ENCODE measurements at places on chromosomes 11 and 22.

- no peak for DNase-seq
These were observed 67.8 kb upstream of the CHST1 start for GRCh38 chr11:45733176-45733575.

DNA sequence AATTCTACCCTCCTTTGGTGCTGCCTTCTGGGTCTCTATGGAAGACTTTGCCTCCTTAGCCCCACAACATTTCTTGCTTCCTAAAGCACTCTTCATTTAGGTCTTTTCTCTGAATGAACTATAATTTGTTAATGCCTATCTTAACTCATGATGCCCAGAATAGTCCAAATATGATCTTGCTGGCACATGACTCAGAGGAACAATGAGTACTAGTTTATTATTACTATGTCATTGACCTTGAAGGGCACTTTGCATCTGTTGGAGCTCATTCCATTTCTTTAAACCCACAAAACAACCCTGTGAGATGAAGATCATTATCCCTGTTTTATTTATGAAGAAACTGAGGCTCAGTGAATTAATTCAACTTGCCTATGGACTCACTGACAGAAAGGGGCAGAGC, 320.2 kb upstream of the PLET1 start:
- DNase-seq = no peak

- DNase-seq = no peak
These were observed 24.5 kb upstream of the DGKZ start for GRCh38 chr11:46322759-46323158.

DNA sequence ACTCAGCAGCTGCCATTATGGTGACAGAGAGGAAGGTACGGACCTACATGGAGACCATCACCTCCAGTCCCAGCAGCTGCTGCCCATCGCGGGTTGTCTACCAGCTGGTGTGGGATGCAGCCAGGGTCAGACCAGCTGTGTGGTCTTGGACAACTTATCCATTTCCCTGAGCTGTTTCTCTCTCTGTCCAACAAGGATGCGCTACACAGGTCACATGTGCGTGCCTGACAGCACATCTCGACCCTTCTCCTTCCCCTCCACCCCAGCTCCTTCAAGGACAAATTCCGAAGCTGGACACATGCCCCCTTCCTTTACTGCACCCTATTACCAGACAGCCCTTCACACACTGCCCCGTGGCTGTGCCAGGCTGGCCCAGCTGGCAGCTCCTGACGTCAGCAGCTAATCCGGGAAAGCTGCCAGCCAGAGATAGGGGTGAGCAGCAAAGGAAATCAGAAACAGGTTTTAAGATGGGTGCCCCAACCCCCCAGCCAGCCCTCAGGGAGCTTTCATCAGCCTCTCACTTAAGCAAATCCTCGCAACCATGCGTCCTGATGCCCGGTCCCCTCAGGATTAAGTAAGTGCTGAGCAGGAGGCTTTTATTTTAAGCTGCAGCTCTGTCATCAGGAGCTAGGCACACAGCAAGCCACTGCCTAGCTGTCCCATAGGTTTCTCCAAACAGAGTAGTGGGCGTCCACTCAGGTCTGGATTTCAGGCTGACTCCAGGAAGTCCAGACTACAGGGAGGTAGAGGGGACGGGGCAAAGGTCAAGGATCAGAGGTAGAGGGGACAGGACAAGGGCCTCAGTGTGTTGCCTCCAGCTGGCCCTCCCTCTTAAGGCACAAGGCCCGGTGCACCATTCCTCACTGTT, 20.3 kb downstream of the TEF start:
- no peak for DNase-seq

DNA sequence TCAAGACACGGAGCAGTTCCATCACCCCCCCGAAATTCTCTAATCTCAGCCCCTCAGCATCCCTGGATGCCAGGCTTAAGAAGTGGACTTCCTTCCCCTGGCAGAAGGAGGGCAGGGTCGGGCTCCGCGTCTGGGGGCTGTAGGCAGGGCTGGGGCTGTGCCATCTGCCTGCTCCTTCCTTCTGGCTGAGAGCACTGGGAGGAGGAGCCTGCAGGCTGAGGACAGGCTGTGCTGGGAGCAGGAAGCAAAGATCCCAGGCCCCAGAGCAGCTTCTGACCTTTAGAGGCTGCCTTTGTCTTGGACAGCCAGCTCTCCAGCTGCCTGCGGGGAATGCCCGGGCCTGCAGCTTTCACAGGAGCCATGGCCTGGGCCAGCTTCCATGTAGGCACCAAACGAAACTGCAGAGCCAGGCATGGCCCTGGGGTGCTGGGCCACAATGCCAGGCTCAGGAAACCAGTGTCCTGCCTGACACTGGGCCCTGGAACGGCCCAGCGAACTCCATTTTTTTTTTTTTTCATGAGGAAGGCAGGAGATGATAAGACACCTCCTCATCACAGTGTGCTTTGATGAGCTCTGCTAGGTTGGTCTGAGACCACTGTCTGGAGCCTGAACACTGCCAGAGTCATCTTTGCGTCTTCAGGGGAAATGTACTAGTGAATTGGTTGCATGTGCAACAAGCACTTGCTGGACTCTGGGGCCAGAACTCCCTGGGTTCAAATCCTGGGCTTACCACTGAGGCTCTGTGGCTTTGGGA, 67.9 kb downstream of the MCM5 start:
- DNase-seq = no peak

GRCh38 chr11:125942771-125943428, 2.9 kb upstream of the VSIG10L2 start:
- no peak for DNase-seq

- peak; percentile 58 for DNase-seq
These were observed at the start of gene PGGHG for GRCh38 chr11:288478-289397. Gene PGGHG, plus strand, starts transcription at chr11:289126. Its CDS starts 691 bp downstream, at chr11:289817.

GRCh38 chr22:42340829-42341383, 70.5 kb upstream of the TCF20 start:
- no peak for DNase-seq

DNA sequence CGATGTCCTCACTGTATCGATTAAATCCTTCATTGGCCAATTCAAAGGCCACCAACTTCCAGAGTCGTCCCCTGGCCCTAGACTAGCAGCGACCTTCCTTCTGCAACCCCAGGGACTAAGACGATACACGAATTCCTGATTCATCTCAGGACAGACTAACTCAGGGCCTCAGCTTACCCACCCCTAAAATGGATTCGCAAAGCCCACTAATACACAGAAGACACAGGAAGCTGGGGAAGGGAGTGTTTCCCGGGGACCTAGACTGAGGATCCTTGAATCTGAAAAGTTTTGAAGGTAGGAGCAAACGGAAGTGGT, 509 bp downstream of the LAMTOR1 start:
- DNase-seq = no peak

- DNase-seq = peak; percentile 47
These were observed 150.5 kb downstream of the FEZ1 start for GRCh38 chr11:125345421-125346178.

DNA sequence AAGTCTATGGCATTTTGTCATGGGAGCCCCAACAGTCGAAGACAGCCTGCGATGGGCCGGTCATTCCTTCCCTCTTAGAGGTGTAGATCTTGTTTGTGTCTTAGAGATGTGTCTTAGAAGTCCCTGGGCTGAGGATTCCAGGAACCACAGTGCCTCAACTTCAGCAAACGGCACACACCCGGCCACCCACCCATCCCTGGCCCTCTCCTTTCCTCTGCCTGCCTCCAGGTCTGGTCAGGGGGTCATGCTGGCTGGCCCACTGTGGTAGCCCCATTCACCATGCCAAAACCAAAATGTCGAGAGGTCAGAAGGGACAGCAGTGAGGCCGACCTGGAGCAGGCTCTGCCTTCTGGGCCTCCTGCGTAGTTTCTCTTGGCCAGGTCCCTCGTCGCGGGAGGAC, 857.9 kb downstream of the TBC1D22A start:
- no peak for DNase-seq

GRCh38 chr11:8586184-8586583, 7.8 kb downstream of the STK33 start:
- no peak for DNase-seq

GRCh38 chr11:46348566-46349401, 1.5 kb downstream of the DGKZ start:
- peak; percentile 85 for DNase-seq

GRCh38 chr11:40100162-40100553, 1359.3 kb downstream of the LRRC4C start:
- DNase-seq = no peak

GRCh38 chr22:30246814-30247376, 336 bp upstream of the LIF start:
- no peak for DNase-seq

All from activated CD4-positive, alpha-beta T cell treated with anti-CD3 and anti-CD28 coated beads, Interleukin-2, Interleukin-6, amounts not matched to agents 100 ng/mL and 50 ng/mL, durations not matched to agents 16 hours and 8 hours (primary cell).